A172 (cell line): ENCODE measurements at places on chromosomes 6 and 20.

GRCh38 chr6:133680994-133681393, 207.9 kb upstream of the TCF21 start:
- DNase-seq: no peak

DNA sequence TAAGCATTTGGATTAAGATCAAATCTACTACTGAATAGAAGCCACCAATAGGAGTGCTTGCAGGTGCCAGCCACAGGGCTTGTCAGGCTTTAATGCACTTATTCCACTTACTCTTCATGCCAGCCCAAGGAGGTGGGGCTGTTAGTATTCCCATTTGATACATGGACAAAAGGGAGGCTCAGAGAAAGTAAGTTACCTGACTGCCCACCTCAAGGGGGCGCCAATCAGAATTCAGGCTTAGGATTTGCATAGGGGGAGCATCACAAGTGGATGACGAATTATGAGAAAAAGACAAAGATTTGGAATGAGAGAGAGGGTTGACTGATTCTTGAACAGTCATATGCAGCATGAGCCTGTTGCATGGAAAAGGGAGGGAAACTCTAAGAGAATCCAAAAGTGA, 188.4 kb upstream of the TSHZ2 start:
- peak; percentile 12 for DNase-seq

GRCh38 chr6:31702405-31702818, 712 bp downstream of the ABHD16A start:
- DNase-seq: no peak

DNA sequence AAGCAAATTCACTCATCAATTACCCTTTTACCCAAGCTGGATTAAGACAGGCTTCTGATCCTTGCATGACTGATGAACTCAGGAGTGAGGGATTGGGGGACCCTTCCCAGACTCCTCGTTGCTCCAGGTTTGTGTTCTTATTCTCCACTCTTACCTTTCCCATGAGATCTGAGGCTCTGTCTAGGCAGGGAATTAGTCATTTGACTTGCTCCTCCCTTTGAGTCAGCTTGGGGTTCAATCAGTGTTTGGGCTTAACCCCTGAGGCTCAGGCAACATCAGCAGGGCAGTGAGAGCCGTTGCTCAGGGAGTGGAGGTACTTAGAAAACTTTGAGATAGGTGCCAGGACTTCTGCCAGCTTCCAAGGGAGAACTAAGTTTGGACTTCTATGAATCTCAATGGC, 20.7 kb upstream of the TOX2 start:
- no peak for DNase-seq

- DNase-seq: no peak
Measured at GRCh38 chr6:39084506-39084905, 30.5 kb downstream of the SAYSD1 start.

DNA sequence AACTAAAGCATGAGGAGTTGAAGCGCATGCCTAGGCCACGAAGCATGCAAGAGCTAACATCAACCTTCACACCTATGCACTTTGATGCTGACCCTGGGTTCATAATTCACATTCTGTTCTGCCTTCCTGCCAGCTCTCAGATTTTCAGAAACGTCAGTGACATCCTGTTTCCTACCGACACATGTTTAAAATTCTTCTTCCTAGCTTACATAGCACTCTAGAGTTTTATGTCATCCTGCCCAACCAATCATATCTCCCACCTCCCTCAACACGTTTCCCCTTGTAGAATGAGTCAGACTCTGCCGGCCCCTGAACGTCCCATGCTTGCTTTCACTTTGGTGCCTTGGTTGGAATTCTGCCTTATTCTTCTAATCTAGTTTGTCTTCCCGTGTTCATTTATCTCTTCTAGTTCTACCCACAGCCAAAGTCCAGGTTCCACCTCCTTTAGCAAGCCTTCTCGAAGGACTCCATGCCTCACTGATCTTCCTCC, 97.2 kb upstream of the MAP7 start:
- peak; percentile 77 for DNase-seq

DNA sequence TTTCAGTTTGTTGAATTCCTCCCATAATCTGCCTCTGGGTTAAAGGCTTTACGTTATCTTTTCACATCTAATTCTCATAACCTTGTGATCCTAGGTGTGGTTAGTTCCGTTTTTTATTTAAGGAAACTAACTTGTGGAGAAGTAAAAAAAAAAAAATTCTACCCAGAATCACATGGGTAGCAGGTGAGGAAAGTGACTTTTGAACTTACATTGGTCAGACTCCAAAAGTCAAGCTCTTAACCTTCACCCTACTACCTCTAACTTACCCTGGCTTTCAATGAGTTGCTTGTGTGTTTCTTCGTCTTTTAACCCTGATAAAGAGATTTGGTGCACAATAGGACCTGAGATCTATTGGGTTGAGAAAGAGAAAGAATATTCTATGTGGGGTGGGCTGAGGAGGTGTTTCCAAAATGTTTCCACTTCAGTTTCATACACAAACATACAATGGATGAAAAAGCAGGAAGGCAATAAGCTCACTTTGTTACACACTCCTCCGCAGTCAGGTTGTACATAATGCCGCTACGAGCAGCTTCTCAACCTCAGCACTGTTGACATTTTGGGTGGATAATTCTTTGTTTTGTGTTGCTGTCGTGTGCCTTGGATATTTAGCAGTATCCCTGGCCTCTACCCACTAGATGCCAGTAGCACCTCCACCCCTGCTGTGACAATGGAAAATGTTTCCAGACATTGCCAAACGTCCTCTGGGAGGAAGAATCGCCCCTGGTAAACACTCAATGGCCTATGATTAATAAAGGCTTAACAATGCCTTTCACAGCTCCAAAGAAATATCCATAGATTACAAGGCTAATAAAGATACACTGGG, 193.0 kb upstream of the ZNF217 start:
- peak; percentile 44 for DNase-seq

- no peak for DNase-seq
Measured at GRCh38 chr6:13396241-13396792, 68.0 kb upstream of the TBC1D7 start.
